Stimulated activated effector memory CD8-positive, alpha-beta T cell treated with anti-CD3 and anti-CD28 coated beads, Interleukin-12 subunit alpha, Interleukin-12 subunit beta, amount 100 ng/mL, for 72 hours (primary cell): ENCODE measurements at places on chromosomes 4 and X.

GRCh38 chr4:53563824-53564223 is 27.5 kb downstream of the LNX1 start:
- DNase-seq: no peak

GRCh38 chr4:159052315-159052714 is 50.6 kb upstream of the RAPGEF2 start:
- no peak for DNase-seq

DNA sequence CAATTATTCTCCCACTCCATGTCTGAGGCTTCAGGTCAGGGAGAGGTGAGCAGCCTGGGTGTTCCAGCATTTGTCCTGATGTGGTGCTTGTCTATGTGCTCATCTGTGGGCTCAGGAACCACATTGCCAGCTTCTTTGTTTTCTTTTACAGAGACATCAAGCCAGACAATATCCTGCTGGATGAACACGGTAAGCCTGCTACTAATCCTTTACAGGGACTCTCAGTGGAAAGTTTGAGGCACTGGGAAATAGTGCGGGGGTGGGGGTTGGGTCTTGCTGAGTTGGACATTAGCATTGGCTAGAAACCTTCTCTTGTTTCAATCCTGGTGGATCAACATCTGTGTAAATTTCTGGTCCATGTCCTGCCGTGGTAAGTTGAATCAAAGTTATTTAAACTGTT is 310.3 kb downstream of the EVC2 start:
- no peak for DNase-seq

GRCh38 chr4:33975995-33976394 is 2268.3 kb downstream of the ARAP2 start:
- no peak for DNase-seq

GRCh38 chr4:17758485-17758884 is 22.9 kb downstream of the FAM184B start:
- DNase-seq: no peak
